ENCODE measurements at places on chromosomes 2 and 18.
A peak's percentile ranks its signal among the peaks of the same experiment; 100 is the strongest.

DNA sequence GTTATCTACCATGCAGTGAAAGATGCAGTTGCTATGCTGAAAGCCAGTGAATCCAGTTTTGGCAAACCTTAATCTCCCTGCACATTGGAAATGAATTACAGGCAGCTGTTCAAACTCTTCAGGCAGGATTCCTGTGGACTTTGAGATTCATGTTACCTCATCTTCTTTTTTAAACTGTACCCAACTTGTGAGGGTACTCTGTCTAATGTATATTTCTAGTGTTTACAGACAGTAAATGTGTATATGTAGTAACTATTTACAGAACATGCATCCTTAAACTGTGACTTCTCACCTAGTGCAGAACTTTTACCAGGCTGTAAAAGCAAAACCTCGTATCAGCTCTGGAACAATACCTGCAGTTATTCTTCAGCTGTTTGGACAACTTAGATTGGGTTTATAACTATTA is 50.9 kb downstream of the KDM3A start:
- DNase-seq: no peak

DNA sequence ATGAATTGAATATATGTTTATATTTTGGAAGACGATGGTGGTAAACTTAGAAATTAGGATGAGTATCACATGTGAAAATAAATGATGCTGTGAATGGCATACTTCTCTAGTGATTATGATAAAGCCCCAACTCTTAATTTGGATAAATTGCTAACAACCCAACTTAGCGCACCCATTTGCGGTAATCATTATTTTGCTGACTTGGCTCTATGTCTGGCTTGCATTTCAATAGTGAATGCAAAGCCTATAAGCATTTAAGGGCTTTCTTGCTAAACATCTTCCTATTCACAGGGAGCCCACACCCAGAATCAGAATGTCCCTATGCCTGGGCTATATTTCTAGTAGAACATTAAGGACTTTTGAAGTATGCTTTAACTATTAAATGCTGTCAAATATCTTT is 910.7 kb upstream of the FANCL start:
- no peak for DNase-seq

DNA sequence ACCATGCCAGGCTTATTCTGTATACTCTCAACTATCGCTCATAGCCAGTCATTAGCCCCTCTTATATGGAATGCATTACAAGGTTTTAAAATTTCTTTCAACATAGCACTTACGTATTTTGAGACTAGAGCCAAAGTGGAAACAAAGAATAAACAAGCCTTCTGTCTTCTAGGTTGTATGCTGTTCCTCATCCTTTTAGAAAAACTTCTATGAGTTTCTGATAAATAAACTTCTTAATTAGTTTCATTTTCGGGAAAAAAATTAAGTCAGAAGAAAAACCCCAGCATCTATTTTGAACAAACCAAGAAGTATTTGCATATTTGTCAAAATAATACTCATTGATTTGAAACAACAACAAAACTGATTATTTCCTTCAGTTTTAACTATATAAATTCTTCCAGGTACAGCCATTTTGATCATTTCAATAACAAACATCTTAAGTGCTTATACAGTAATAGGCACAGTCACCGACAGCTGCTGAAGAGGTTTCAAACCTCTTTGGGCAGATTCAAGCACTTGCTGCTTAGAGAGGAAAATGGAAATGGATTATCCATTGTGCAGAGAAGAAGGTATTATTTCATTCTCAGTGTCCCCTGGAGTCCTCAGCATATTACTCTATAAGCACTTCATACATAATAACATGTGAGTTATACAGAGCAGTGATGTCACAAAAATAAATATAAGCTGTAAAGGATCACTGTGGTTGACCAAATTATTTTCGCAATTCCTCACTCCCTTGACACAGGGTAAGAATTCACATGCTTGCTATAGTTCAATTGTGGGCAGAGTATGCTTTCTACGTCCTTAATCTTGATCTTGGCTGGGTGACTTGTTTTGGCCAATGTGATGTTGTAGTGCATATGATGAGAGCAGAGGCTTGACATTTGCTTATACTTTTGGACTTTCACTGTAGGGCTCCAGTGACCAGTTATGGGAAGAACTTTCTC is 833.8 kb downstream of the TRIB2 start:
- DNase-seq: no peak

GRCh38 chr2:42795841-42796301 is 3.5 kb upstream of the HAAO start:
- DNase-seq: no peak

- peak; percentile 3 for DNase-seq
Measured at GRCh38 chr2:71938659-71939587, 208.7 kb downstream of the CYP26B1 start.

- no peak for DNase-seq
Measured at GRCh38 chr2:20516646-20517341, 69.9 kb downstream of the RHOB start.

DNA sequence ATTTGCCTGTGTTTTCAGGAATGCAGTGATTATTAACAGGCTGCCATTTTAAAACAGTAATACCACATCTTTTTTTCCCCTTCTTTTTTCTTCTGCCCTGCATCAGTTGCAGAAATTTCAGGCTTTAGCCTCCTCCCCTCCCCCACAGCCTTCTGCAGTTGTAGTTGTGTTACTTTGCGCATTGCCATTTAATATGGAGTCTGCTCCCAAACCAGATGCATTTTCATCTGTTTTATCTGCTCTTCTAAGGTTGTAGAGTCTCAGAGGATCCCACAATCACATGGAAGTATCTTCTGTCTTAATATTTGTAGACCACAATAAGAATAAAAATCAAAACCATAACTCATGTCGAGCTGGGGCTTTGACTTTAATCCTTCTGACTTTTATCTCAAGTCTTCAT is 3.8 kb downstream of the ASXL3 start:
- DNase-seq: no peak

- DNase-seq: no peak
Measured at GRCh38 chr2:218896501-218897393, 16.1 kb downstream of the WNT10A start.

- no peak for DNase-seq
Measured at GRCh38 chr2:179171371-179171770, 93.3 kb downstream of the SESTD1 start.

- peak; percentile 27 for DNase-seq
Measured at GRCh38 chr2:239358062-239358754, 42.6 kb downstream of the HDAC4 start.

DNA sequence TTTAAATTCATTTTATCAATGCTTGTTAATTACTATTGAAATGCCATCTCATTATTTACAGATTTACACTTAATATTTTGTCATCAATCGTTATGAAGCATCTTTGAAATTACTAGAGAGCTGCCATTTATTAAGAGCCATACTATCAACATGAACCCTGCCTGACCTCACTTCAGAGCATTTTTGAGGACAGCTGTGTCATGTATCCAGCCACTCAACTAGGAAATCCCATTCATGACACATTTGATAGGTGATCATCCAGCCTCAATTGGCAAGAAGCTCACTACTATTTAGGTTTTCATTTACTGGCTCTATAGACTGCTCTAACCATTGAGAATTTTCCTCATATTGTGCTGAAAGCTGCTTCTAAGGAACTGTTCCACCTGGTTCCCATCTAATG is 40.6 kb upstream of the TLK1 start:
- no peak for DNase-seq

GRCh38 chr2:62603154-62603712 is 97.2 kb upstream of the TMEM17 start:
- DNase-seq: no peak

DNA sequence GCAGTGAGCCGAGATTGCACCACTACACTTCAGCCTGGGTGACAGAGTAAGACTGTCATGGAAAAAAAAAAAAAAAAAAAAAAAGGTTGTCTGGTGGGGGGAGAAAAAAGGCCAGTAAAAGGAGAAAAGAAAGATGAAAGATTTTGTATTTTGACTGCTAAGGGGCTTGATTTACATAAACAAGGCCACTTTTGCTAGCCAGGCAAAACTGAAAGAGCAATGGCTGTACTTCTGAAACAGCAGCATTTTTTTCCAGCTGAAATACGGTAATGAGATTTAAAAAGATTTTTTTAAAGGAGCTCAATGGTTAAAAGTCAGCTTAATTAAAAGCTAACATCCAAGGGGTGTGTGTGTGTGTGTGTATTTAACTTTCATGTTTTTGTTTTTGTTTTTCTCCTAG is 11.3 kb upstream of the OXER1 start:
- DNase-seq: no peak

All from HEK293T (cell line).